IMR-90 (cell line): ENCODE measurements at places on chromosomes 7 and 10. TPM values are rescaled to one million over a fixed set of nuclear protein-coding genes. Genes with fewer than 3 reads are reported as not detected.

GRCh38 chr7:94195813-94196212 lies 191.7 kb upstream of the BET1 start:
- no peak overlapping the region for H3K27ac ChIP-seq
- H3K27me3 ChIP-seq: no peaks in the 10 kb centered on the region
- H3K4me3 ChIP-seq: no peak overlapping the region
- no peak for DNase-seq
- H3K36me3 ChIP-seq: no peaks in the 10 kb centered on the region

- no peaks in the 10 kb centered on the region for H3K27me3 ChIP-seq
- DNase-seq: peak; percentile 61
- no peaks in the 10 kb centered on the region for H3K36me3 ChIP-seq
- H3K27ac ChIP-seq: no peak overlapping the region
- no peak overlapping the region for H3K4me3 ChIP-seq
Measured at GRCh38 chr7:116216956-116217571, 6.7 kb downstream of the TES start.

- no peak overlapping the region for H3K4me3 ChIP-seq
- H3K36me3 ChIP-seq: no peaks in the 10 kb centered on the region
- peaks cover 10% of the 10 kb centered on the region for H3K4me1 ChIP-seq
- H3K27me3 ChIP-seq: no peaks in the 10 kb centered on the region
Measured at GRCh38 chr10:28910956-28911355, 233.6 kb downstream of the BAMBI start.

- H3K4me3 ChIP-seq: no peak overlapping the region
- peaks cover 4% of the 10 kb centered on the region for H3K4me1 ChIP-seq
- no peak for DNase-seq
- H3K36me3 ChIP-seq: no peaks in the 10 kb centered on the region
Measured at GRCh38 chr7:28684650-28685241, 272.4 kb downstream of the CREB5 start.

- DNase-seq: peak; percentile 33
- peak overlapping the region; percentile 56; the same call in 1 of the 2 replicates for H3K27ac ChIP-seq
- H3K27me3 ChIP-seq: peaks cover 2% of the 10 kb centered on the region; the same call in 1 of the 2 replicates
- H3K4me1 ChIP-seq: peaks cover 20% of the 10 kb centered on the region; the same call in 1 of the 2 replicates
Measured at GRCh38 chr7:25847336-25848070, 304.5 kb upstream of the NFE2L3 start.

The KLHL7 gene
- polyA plus RNA-seq: 23.9 and 24.6 TPM in 2 replicates

DNA sequence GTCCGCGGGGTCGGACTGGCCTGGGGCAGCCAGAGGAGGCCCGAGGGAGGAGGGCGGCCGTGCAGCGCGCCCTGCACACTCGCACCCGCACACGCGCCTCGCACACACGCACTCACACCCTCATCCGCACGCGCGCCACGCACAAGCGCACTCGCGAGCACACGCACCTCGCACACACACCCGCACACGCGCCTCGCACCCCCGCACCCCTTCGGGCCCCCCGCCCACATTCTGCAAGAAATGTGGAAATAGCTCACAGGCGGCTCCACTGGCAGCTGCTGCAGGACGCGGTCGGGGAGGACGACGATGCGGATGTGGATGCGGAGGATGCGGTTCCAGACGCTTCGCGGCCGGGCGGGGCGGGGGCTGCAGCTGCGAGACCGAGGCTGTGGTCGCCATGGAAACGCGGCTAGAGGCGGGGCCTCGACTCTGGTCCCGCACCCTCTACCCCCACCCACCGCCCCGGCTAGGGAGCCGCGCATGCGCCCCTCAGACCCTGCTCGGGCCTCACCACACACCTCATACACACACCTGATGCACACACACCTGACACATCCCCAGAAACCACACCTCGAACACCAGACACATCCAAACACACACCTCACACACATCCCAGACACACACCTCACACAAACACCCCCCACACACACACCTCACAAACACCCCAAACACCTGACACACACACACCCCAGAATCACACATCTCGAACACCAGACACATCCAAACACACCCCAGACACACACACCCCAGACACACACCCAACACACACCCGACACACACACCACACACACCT lies at the start of gene CALY:
Gene CALY, minus strand, starts transcription at position 320 of the 793 bp plus-strand sequence. CDS start 7,907 bp downstream, outside the sequence.
- H3K4me1 ChIP-seq: peaks cover 3% of the 10 kb centered on the region; the same call in 1 of the 2 replicates
- no peak for DNase-seq
- H3K4me3 ChIP-seq: peak within 1 kb of the TSS; percentile 38
- no peaks in the 10 kb centered on the region for H3K36me3 ChIP-seq
- H3K27ac ChIP-seq: no peak within 1 kb of the TSS

DNA sequence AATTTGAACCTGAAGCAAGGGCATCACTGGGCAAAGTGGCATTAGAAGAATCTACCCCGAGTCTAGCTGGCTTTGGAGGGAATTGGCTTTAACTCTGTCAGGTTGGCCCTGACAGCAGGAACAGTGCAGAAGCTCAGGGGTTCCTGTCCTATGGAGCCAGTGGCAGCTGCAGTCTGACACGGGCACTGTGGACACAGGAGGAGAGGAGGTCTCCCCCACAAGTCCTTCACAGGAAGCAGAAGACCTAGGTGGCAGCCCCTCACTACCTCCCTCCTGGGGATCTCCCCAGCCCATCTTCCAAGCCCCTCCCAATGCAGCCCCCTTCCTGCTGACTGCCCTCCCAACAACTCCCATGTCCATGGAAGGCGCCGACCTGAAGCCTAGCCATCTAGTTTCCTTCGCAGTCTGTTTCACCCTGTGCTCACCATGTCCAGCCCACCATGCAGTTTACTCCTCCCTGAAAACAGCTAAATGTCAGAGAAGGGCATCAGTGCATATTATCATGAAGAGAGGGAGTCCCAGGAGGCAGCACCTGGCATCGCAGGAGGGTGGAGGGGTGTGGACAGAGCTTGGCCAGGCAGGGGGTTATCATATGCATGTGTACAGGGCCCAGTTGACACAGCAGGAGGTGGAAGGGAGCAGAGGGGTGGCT lies 17.9 kb upstream of the GDF10 start:
- H3K27me3 ChIP-seq: peaks cover 23% of the 10 kb centered on the region
- no peak for DNase-seq
- no peak overlapping the region for H3K27ac ChIP-seq
- H3K4me3 ChIP-seq: no peak overlapping the region
- no peaks in the 10 kb centered on the region for H3K4me1 ChIP-seq

- no peaks in the 10 kb centered on the region for H3K4me1 ChIP-seq
- DNase-seq: no peak
- no peaks in the 10 kb centered on the region for H3K27me3 ChIP-seq
Measured at GRCh38 chr7:55975988-55976633, 11.7 kb downstream of the NIPSNAP2 start.

DNA sequence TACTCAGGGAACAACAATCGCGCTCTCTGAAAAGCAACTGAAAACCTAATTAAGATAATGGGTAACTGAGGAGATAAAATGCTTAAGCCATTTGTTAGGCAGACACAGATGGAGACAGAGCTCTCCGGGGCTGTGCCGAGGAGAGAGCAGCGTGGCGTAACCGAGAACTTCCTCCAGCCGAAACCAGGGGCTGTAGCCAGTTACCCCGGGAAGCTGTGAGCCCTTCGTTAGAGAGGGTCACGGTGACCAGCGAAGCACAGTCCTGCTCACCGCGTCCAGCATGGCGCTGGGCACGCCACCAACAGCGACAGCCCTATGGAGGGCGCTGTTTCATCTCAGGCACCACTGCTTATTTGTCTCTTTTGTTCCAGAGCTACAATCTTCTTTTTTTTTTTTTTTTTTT lies 16.1 kb downstream of the PAPOLB start:
- no peak overlapping the region for H3K27ac ChIP-seq
- DNase-seq: no peak
- no peaks in the 10 kb centered on the region; the same call in 1 of the 2 replicates for H3K27me3 ChIP-seq
- H3K4me3 ChIP-seq: no peak overlapping the region
- peaks cover 7% of the 10 kb centered on the region; the same call in 1 of the 2 replicates for H3K4me1 ChIP-seq

The CPN1 gene
- polyA plus RNA-seq: not detected in 2 replicates

- H3K36me3 ChIP-seq: no peaks in the 10 kb centered on the region
- peak overlapping the region; percentile 97 for H3K27ac ChIP-seq
- no peak overlapping the region for H3K4me3 ChIP-seq
- no peaks in the 10 kb centered on the region for H3K27me3 ChIP-seq
- H3K4me1 ChIP-seq: peaks cover 17% of the 10 kb centered on the region
Measured at GRCh38 chr10:92839191-92840085, 8.9 kb upstream of the EXOC6 start.

DNA sequence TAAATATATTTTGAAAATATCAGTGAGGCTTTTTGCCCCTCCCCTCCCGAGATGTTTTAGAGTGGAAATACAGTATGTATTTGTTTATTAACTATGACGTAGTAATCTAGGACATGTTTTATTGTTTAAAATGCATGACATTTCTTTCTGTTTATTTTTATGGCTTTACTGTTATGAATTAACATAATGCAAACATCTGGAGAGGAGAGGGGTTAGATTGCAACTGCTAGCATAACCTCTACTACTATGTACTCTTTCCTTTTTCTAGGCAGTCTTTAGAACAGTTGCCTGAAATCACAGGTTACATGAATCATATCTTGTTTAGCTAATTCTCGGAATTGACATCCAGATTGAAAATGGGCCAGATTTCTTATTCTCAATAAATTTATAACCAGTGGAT lies 7.4 kb downstream of the BTAF1 start:
- no peak overlapping the region for H3K27ac ChIP-seq
- peaks cover 9% of the 10 kb centered on the region for H3K4me1 ChIP-seq
- peak; percentile 40 for DNase-seq
- peaks cover 8% of the 10 kb centered on the region for H3K36me3 ChIP-seq
- no peak overlapping the region for H3K4me3 ChIP-seq
- H3K27me3 ChIP-seq: no peaks in the 10 kb centered on the region

The PCLO gene
- under 0.01 and 0.05 TPM in 2 replicates for polyA plus RNA-seq

GRCh38 chr10:43706166-43706565 lies 57.5 kb upstream of the ZNF32 start:
- no peaks in the 10 kb centered on the region for H3K36me3 ChIP-seq
- H3K4me3 ChIP-seq: no peak overlapping the region
- H3K27me3 ChIP-seq: peaks cover 3% of the 10 kb centered on the region
- H3K27ac ChIP-seq: no peak overlapping the region

- H3K4me3 ChIP-seq: no peak overlapping the region
- H3K27me3 ChIP-seq: no peaks in the 10 kb centered on the region
- H3K4me1 ChIP-seq: peaks cover 6% of the 10 kb centered on the region
- H3K36me3 ChIP-seq: no peaks in the 10 kb centered on the region
Measured at GRCh38 chr10:103708627-103709288, 146.6 kb downstream of the SH3PXD2A start.

DNA sequence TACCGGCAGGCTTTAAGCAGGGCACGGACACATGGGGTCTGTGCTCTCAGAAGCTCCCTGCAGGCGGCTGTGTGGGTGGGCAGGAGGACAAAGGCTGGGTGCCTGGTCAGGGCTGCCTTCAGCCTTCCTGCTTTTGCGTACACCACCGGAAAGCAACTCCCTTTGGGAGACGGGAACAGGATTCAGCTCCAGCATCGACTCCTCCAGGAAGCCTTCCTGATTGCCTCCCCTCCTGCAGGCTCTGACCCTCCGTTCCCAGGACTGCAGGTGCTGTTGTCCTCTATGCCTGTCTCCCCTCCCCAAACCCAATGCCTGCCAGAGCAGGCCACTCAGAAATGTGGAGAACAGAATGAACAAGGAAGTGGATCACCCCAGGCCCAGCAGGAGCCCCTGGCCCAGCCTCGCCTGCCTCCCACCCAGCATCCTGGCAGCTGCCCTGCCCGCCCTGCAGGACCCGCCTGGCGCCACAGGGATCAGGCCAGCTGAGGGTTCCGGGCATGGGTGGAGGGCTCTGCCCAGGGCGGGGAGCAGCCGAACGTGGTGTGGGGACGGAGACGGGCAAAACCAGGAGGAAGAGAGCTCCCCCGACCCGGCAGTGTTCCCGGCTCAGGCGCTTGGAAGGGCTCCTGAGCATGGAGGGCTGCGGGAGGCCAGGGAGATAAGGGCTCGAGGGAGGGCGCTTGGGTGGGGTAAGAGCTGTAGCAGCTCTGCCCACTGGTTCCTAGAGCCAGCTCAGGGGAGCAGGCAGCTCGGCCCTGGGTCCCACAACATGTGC lies 6.2 kb upstream of the ELN start:
- H3K4me1 ChIP-seq: peaks cover 16% of the 10 kb centered on the region
- no peaks in the 10 kb centered on the region for H3K27me3 ChIP-seq
- no peak for DNase-seq
- no peaks in the 10 kb centered on the region for H3K36me3 ChIP-seq
- no peak overlapping the region for H3K4me3 ChIP-seq

GRCh38 chr10:12062754-12063482 lies 5.8 kb upstream of the DHTKD1 start:
- DNase-seq: no peak
- H3K4me1 ChIP-seq: no peaks in the 10 kb centered on the region; the same call in 1 of the 2 replicates
- H3K27me3 ChIP-seq: no peaks in the 10 kb centered on the region
- H3K36me3 ChIP-seq: no peaks in the 10 kb centered on the region

- DNase-seq: no peak
- no peak overlapping the region for H3K4me3 ChIP-seq
- H3K36me3 ChIP-seq: no peaks in the 10 kb centered on the region
- H3K4me1 ChIP-seq: no peaks in the 10 kb centered on the region
Measured at GRCh38 chr10:132861884-132862461, 76.0 kb upstream of the NKX6-2 start.

GRCh38 chr10:81068460-81068859 lies 530.8 kb downstream of the SH2D4B start:
- no peaks in the 10 kb centered on the region for H3K4me1 ChIP-seq
- H3K27me3 ChIP-seq: no peaks in the 10 kb centered on the region
- no peaks in the 10 kb centered on the region for H3K36me3 ChIP-seq
- no peak for DNase-seq
- no peak overlapping the region for H3K27ac ChIP-seq

GRCh38 chr7:25048444-25048834 lies 68.5 kb upstream of the OSBPL3 start:
- no peak overlapping the region for H3K27ac ChIP-seq
- no peaks in the 10 kb centered on the region for H3K4me1 ChIP-seq
- no peak overlapping the region for H3K4me3 ChIP-seq
- DNase-seq: no peak
- no peaks in the 10 kb centered on the region for H3K27me3 ChIP-seq

- no peaks in the 10 kb centered on the region for H3K36me3 ChIP-seq
- H3K27ac ChIP-seq: no peak overlapping the region
- no peak for DNase-seq
- no peaks in the 10 kb centered on the region for H3K4me1 ChIP-seq
- H3K4me3 ChIP-seq: no peak overlapping the region
Measured at GRCh38 chr7:42950417-42950816, 18.2 kb downstream of the MRPL32 start.

The HABP2 gene
- polyA plus RNA-seq: not detected in 2 replicates

DNA sequence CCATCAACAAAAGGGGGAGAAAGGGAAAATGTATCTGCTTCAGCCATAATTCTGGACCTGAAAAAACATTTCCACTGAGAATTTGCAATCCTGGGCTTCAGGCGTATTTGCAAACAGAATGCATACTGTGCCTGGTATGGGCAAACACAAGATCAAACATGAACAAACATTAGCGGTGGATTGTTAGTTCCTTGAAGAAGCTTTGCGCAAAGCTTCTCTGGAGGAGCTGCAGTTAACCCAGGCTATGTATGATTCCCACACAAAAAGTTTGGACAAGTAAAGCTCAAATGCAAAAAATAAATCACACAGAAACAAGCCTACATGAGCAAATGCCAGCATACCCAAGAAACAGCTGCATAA lies 20.4 kb upstream of the HILPDA start:
- peaks cover 32% of the 10 kb centered on the region for H3K27me3 ChIP-seq
- H3K27ac ChIP-seq: no peak overlapping the region
- H3K4me1 ChIP-seq: no peaks in the 10 kb centered on the region
- no peaks in the 10 kb centered on the region for H3K36me3 ChIP-seq
- no peak overlapping the region for H3K4me3 ChIP-seq

The LIPN gene
- not detected in 2 replicates for polyA plus RNA-seq

GRCh38 chr10:131475803-131476202 lies 164.3 kb upstream of the TCERG1L start:
- no peaks in the 10 kb centered on the region for H3K36me3 ChIP-seq
- H3K4me3 ChIP-seq: no peak overlapping the region
- DNase-seq: no peak
- H3K27ac ChIP-seq: no peak overlapping the region
- H3K4me1 ChIP-seq: no peaks in the 10 kb centered on the region

- no peak overlapping the region for H3K4me3 ChIP-seq
- DNase-seq: no peak
- H3K27ac ChIP-seq: no peak overlapping the region
- H3K4me1 ChIP-seq: peaks cover 25% of the 10 kb centered on the region
- H3K36me3 ChIP-seq: no peaks in the 10 kb centered on the region
Measured at GRCh38 chr10:77606751-77607150, 30.9 kb downstream of the KCNMA1 start.
